Breast epithelium (tissue), 4 donors: ENCODE measurements at places on chromosomes 5 and 9. TPM values are rescaled to one million over a fixed set of nuclear protein-coding genes. Genes with fewer than 3 reads are reported as not detected.

DNA sequence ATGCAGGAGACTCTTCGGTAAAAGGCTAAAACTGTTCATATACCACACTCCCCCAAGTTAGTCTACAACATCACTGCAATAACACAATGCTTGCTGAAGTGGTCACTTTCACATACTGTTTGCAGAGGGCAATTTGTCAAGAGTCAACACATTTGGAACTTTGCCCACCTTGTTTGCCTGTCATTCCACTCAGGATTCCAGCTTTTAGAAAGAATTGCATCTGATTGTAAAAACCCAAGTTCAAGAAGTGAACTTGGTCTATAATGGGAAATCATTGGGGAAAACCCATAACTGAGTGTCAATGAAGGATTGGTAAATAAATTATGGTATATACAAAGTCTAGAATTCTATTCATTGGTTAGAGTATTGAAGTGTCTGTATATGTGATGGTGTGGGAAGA lies 120.5 kb downstream of the GADD45G start:
- no peak overlapping the region for H3K27ac ChIP-seq
- no peaks in the 10 kb centered on the region for H3K4me1 ChIP-seq
- no peaks in the 10 kb centered on the region for H3K36me3 ChIP-seq
- H3K27me3 ChIP-seq = no peaks in the 10 kb centered on the region

DNA sequence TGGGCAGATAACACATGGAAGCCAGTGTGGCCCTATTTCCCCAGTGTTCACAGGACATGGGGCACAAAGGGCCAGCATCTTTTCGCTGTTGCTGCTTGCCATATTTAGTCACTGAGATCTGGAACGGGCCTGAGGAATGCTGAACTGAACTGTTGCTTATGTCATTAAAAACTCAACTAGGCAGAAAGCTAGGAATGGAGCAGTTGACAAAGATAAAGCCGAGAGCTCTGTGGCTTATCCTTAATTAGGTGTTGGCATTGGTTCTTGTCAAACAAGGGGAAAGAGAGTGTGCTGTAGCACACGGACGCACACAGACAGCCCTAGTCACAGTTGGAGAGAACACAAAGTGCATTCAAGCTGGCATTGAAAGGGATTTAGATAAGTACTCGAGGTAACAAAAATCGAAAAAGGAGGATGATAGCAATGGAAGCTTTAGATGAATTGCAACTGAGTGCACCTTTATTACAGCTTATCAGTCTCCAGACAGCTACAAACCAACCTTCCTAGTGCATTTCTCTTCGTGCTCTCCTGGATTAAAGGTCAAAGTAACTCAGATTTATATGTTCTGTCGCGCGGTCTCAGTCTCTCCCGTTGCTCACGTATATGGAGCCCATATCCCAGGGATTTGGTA lies 450.2 kb upstream of the ZNF608 start:
- H3K27me3 ChIP-seq = no peaks in the 10 kb centered on the region
- no peak overlapping the region for H3K27ac ChIP-seq
- H3K4me1 ChIP-seq = no peaks in the 10 kb centered on the region
- H3K4me3 ChIP-seq = no peak overlapping the region
- H3K36me3 ChIP-seq = no peaks in the 10 kb centered on the region

GRCh38 chr9:94967482-94967881 lies 241.0 kb downstream of the AOPEP start:
- H3K4me3 ChIP-seq = no peak overlapping the region
- no peak overlapping the region for H3K27ac ChIP-seq
- no peaks in the 10 kb centered on the region for H3K36me3 ChIP-seq
- H3K27me3 ChIP-seq = no peaks in the 10 kb centered on the region
- no peaks in the 10 kb centered on the region for H3K4me1 ChIP-seq

The NDUFS4 gene
- 93.7 TPM for total RNA-seq

The PLPP1 gene
- total RNA-seq = 237 TPM

The SLC6A19 gene
- total RNA-seq = not detected

DNA sequence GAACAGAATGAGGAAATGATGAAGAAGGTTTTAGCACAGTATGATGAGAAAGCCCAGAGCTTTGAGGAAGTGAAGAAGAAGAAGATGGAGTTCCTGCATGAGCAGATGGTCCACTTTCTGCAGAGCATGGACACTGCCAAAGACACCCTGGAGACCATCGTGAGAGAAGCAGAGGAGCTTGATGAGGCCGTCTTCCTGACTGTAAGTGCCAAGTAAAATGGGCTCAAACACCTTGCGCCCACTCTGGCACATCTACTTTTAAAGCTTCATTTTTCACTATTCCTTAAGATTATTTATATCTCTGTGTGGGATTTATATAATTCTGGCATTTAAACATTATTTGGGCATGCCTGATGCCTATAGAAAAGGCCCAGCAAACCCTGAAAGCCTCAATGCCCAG lies 55.6 kb downstream of the CMYA5 start:
- H3K4me1 ChIP-seq = no peaks in the 10 kb centered on the region
- no peak for DNase-seq
- no peak overlapping the region for H3K27ac ChIP-seq
- H3K4me3 ChIP-seq = no peak overlapping the region

GRCh38 chr9:113991714-113992113 lies 86.4 kb downstream of the AMBP start:
- DNase-seq = no peak
- H3K27ac ChIP-seq = no peak overlapping the region
- H3K36me3 ChIP-seq = no peaks in the 10 kb centered on the region
- no peaks in the 10 kb centered on the region for H3K27me3 ChIP-seq
- H3K4me1 ChIP-seq = peaks cover 15% of the 10 kb centered on the region

- no peak overlapping the region for H3K4me3 ChIP-seq
- H3K27ac ChIP-seq = no peak overlapping the region
- H3K27me3 ChIP-seq = no peaks in the 10 kb centered on the region
- no peak for DNase-seq
- H3K36me3 ChIP-seq = no peaks in the 10 kb centered on the region
- no peaks in the 10 kb centered on the region for H3K4me1 ChIP-seq
Observed at GRCh38 chr5:89934069-89934468, 475.5 kb downstream of the CETN3 start.

DNA sequence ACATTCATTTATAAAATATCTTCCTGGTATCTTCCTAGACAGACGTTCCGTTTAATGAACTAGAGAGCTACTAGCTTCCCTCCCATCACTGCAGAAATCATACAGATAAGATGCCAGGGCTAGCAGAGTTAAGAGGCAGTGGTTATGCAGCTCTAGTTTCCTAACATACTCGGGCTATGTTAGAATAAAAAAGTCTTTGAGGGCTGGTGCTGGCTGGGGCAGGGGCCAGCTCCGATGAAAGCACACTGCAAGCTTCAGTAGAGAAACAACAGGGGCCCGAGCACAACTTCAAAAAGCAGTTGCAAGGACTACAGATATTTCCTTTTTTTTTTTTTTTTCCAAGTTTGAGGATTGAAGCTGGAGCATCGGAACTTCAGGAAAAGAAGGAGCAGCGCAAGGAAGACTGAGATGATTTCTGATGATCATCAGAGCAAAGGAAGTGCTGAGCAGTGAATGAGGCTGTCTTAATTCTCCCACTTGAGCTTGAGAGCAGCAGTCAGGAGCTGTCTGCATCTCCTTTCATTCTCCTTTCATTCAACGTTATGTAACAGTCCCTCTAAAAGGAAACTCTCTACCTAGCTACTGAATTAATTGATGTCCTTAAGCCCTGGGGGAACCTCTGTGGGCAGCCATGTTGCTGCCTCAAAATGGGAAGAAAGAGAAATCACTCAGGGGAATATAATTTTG lies 47.6 kb upstream of the ADCY2 start:
- no peak overlapping the region for H3K27ac ChIP-seq
- no peaks in the 10 kb centered on the region for H3K27me3 ChIP-seq
- DNase-seq = no peak

DNA sequence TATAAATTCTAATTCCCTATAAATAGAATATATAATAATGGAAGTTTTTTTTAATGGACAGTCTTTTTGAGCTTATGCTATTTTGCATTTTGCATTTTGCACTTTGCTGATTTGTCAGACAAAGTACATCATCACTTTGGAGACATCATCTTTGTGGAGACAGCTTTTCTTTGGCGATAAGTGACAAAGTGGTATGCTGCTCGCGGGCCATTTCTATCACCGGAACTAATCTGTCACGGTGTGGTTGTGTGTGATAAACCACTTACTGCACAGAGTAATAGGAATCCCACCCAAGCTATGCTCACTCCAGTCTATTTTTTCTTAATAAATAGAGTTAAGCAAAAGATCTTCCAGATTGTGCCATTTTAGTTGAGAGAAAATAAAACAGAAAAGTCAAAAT lies 133.1 kb downstream of the MACIR start:
- DNase-seq = no peak
- H3K4me1 ChIP-seq = no peaks in the 10 kb centered on the region
- no peak overlapping the region for H3K27ac ChIP-seq
- no peak overlapping the region for H3K4me3 ChIP-seq
- H3K27me3 ChIP-seq = no peaks in the 10 kb centered on the region
